ENCODE measurements at places on chromosomes 12 and 14.

DNA sequence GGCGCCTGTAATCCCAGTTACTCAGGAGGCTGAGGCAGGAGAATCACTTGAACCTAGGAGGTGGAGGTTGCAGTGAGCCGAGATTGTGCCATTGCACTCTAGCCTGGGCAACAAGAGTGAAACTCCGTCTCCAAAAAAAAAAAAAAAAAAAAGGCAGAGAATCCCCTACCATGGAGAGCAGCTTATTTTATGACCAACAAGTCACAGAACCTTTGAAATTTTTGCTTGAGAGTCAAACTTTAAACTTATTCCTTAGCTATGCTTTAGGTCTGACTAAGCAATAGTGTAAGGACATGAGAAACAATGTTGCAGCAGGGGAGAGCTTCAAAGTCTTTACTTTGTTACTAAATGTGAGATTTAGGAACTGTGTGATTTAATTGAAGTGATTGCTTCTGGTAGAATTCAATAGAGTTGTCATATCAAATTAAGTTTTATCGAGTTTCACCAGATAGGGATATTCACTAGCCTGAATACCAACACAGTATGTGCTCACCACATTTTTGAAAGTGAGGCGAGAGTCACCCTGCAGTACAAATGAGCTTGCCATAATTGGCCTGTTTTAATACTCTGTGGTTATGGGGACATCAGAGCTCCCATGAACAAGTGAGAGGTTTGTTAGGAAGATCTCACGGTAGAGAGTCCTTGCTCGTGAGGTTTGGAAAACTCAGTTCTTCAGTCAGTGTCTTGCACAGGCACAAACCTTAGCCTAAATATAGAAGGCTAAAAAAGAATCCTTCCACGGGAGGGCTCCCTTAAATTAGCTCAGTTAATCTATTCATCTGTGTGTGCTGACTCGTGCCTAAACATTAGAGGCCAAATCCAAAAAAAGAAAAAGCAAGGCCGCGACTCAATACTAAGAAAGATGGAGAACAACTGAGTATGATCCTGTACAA is 108.6 kb downstream of the SAMD4A start:
- no peak for DNase-seq

- DNase-seq = peak; percentile 88
Observed at GRCh38 chr14:90726656-90727055, 89.6 kb downstream of the TTC7B start.

- DNase-seq = no peak
Observed at GRCh38 chr14:88496414-88496813, 58.4 kb downstream of the PTPN21 start.

DNA sequence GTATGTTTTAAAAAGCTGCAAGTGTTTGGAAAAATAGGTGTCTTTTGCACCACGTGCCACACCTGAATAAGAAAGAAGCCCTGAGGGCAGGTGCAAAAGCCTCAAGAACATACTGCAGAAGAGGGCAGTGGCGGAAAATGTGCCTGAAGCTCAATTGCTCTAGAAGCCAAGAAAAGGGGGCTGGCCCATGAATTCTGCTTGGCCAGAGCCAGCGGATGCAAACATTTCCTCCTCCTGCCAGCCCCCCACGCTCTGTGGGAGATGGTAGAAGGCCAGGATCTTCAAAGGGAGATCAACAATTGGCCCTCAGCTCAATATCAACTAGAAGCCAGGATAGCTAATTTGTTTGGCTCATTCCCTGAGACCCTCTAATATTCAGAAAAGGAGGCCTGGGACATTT is 80.3 kb upstream of the TMEM132D start:
- DNase-seq = peak; percentile 6

GRCh38 chr14:74942181-74942580 is 13.2 kb downstream of the PGF start:
- no peak for DNase-seq

GRCh38 chr12:68932128-68932960 is 627 bp downstream of the CPM start:
- no peak for DNase-seq

DNA sequence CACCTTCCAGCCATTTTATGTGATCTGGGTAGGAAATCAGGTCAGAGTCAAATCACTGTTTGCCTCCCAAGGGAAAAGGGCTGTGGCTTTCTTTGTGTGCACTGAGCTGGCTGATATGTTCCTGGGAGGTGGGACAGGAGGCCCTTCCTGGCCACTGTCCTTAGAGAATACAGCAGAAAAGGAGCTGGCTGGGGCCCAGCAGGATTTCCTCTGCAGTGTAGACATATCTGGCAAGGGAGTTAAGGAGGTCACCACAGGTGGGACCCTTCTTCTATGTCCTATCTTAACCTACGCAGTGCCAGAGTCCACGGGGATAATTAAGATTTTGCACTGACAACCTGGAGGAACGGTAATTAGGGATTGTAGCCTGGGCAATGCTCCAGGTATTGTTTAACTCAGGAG is 145.3 kb downstream of the NTF3 start:
- peak; percentile 23 for DNase-seq

GRCh38 chr12:131758016-131758739 is 47.3 kb downstream of the SFSWAP start:
- DNase-seq = no peak

DNA sequence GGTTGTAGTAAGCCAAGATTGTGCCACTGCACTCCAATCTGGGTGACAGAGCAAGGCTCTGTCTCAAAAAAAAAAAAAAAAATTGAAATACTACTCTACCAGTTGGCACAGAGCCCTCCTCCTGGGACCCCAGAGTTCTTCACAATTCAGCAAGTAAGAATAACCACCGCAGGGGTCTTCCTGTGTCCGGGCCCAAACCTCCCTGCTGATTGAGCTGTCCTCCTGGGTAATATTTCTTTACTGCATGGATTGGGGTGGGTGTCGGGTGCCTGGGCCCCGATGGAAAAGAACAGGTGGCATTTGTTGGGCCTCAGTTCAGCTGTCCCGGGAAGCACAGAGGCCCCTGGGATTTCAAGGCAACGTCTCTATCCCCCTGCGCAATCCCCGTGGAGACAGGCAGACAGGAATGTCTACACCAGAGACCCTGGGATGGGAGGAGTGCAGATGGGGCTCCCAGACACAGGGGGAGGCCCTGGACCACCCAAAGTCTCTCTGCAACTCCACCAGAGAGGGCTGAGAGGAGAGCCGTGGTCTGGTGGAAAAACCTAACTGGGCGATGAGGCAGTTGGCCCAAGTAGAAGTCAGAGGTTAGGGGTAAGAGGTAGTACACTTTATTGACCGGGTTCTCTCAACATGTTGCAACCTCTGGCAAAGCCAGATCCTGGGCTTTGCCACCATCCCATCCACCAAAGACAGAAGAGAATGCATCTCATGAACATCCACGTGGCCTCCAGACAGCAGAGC is 32.7 kb upstream of the VPS37B start:
- DNase-seq = no peak

DNA sequence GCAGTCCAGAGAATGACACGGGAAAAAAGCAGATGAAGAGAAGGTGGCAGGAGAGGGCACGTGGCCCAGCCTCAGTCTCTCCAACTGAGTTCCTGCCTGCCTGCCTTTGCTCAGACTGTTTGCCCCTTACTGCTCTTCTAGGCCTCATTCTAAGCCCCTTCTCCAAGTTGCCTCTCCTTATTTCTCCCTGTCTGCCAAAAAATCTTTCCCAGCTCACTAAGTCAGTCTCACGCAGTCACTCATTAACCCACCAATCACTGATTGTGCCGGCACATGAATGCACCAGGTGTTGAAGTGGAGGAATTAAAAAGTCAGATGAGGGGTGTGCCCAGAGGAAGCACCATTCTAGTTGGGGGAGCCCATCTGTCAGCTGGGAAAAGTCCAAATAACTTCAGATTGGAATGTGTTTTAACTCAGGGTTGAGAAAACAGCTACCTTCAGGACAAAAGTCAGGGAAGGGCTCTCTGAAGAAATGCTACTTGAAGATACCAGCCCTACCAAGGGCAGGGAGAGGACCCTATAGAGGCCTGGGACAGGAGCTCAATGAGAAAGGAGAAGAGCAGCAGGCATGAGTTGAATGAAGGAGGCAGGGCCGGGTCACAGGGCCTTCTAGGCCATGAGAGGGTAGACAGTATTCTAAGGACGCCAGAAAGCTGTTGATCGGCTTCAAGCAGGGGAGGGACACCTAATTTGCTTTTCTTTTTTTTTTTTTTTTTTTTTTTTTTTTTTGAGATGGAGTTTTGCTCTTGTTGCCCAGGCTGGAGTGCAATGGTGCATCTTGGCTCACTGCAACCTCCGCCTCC is 40.9 kb downstream of the DAD1 start:
- no peak for DNase-seq

- no peak for DNase-seq
Observed at GRCh38 chr12:9782547-9783382, 22.1 kb upstream of the CD69 start.

DNA sequence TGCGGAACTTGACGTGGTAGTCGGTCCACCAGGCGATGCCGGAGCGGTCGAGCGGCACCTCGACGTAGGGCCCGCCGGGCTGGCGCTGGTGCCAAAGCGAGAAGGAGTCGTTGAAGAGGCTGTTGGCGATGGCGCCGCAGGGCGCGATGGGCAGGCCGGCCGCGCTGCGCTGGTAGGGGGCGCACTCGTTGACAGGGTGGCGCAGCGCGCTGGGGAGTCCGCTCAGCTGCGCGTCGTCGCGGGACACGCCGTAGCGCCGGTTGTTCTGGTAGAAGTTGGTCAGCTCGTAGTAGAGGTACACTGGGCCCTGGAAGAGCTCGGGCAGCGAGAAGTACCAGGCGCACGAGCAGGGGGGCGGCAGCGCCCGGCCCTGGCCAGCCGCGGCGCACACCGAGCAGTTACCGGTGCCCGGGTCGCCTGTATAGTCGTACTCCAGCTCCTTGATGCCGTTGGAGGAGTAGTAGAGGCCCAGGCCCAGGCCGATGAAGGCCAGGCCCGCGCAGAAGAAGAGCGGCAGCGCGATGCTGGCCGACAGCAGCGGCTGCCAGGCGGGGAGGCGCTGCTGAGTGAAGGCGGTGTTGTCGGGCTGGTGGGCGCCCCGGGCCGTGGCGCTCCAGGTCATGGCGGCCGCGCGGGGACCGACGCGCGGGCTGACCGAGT is 482 bp downstream of the TMEM30B start:
- DNase-seq = peak; percentile 68

DNA sequence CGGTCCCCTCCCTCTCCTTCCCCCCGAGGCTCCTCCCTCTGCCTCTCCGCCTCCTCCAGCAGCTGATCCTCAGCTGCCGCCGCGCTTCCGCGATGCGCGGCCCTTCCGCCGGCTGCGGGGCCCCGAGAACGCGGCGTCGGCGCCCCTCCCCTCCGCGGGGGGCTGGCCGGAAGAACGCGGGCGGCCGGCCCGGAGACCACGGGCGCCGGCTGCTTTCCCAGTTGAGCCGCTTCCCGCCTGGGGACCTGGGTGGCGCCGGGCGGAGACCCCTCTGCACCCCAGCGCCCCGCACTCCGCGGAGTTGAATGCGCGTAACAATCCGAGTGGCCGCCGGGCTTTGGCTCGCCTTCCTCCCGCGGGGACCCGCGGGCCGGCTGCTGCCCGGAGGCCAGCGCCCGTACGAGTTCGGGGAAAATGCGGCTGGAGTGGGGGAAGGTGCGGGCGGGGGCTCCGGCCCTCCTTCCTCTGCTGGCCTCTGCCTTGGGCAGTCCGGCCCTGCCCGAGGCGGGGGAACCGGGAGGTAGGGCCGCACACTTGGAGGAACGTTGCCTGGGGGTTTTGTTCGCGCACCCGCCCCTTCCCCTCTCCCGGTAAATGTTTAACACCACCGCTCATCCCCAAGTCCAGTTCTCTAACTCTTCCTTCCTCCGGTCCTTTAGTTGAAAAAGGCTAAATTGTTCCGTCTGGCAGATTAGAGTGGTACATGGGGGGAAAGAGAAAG is 393 bp upstream of the DCAF5 start:
- no peak for DNase-seq

GRCh38 chr12:55008944-55009585 is 10.7 kb upstream of the NEUROD4 start:
- no peak for DNase-seq

GRCh38 chr14:49615776-49616175 is 4.7 kb downstream of the RPL36AL start:
- DNase-seq = no peak

- DNase-seq = no peak
Observed at GRCh38 chr14:69464379-69464778, 20.1 kb upstream of the PLEKHD1 start.

GRCh38 chr12:50110762-50111351 is 1.2 kb upstream of the COX14 start:
- peak; percentile 38 for DNase-seq

DNA sequence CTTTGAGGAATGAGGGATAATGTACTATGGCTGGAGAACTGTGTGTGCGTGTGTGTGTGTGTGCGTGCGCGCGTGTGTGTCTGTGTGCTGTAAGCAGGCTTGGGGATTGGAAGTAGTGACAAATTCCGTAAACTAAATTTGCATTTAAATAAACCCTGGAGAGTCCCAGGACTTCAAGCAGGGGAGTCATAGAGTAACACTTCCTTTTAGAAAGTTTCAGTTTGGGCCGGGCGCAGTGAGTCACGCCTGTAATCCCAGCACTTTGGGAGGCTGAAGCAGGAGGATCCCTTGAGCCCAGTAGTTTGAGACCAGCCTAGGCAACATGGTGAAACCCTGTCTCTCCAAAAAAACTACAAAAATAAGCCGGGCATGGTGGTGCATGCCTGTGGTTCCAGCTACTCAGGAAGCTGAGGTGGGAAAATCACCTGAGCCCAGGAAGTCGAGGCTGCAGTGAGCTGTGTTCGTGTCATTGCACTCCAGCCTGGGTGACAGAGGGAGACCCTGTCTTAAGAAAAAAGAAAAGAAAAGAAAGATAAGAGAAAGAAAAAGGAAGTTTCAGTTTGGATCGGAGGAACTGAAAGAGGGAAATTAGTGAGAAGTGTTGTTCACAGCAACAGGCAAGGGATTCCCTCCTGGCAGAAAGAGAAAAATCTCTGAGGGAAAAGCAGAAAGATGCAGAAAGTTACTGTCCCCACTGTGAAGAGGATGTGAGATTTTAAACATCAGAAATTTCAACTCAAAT is 222.7 kb upstream of the SOX5 start:
- DNase-seq = no peak

DNA sequence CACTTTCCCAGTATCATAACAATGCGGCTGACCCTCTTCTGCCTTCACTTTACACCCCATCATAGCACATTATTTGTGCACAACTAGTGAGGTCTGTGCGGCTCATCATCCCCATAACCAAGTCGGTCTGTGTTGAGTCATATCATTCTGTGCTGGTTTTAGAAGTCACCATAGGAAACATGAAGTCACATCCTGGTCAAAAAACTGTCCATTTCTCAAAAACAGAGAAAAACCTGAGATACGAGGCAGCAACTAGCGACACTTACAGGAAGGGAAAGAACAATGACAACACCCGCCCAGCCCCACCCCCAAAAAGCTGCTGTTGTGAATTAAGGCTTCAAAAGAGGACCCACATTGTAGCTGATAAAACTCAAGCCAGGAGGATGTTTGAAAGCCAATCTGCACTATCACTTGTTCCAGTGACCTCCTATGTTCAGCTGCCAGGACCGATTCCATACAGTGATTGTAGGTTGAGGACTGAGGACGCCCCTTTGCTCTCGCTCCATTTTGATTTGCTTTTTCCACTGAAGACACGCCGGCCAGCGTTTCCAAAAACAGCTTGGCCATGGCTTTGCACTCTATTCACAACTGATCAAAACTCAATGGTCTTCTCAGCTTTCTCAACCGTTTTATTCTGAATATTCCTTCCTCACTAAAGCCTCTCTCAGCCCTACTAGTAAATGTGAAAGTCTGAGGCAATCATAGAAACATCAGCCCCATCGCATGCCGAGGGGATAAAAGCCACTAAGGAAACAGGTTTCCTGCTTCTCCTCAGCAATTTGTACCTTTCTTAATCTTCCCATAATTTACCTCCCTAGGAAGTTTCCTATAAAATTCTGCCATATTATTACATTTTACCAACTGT is 87.5 kb downstream of the DUSP16 start:
- no peak for DNase-seq

- DNase-seq = peak; percentile 36
Observed at GRCh38 chr14:93137864-93138263, 22.1 kb upstream of the ITPK1 start.

- no peak for DNase-seq
Observed at GRCh38 chr12:110561471-110562201, 21.5 kb downstream of the PPTC7 start.

Measured in NCI-H2107 (cell line).